Keratinocyte (primary cell): ENCODE measurements at places on chromosomes 11 and 22. TPM values are rescaled to one million over a fixed set of nuclear protein-coding genes. Genes with fewer than 3 reads are reported as not detected.

DNA sequence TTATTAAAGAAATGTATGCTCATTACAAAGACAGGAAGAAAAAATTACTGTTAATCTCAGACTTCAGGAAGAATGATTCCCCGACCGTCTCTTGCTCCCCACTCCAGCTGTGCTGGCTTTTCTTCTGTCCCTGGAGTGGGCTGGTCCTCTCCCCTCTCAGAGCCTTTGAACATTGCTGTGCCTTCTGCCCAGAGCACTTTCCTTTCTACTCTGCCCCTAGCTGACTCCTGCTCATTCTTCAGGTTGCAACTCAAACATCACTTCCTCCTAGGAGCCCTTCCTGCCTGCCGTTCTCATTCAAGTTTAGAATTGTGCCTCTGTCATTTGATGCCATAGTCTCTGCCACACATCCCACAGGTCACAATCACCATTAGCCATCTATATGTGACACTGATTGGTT, 329.5 kb downstream of the MIAT start:
- no peak for DNase-seq

DNA sequence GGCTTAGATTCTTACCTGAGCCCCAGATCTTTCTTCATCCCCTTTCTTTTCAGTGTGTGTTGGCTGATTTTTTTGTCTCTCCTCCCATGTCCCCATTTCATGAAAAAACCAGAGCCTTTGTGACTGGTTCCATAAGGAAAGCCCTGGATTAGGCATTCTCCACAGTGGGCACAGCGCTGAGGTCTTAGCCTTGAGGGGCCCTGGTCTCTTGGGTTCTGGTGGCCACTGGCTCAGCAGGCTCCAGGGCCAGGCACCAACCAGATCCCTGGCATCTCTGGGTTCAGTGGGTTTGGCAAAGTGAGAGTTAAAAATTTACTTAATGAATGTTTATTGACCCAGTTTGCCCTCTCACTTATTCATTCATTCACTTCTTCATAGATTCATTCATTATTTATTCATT, 49.5 kb upstream of the ACCSL start:
- no peak for DNase-seq

DNA sequence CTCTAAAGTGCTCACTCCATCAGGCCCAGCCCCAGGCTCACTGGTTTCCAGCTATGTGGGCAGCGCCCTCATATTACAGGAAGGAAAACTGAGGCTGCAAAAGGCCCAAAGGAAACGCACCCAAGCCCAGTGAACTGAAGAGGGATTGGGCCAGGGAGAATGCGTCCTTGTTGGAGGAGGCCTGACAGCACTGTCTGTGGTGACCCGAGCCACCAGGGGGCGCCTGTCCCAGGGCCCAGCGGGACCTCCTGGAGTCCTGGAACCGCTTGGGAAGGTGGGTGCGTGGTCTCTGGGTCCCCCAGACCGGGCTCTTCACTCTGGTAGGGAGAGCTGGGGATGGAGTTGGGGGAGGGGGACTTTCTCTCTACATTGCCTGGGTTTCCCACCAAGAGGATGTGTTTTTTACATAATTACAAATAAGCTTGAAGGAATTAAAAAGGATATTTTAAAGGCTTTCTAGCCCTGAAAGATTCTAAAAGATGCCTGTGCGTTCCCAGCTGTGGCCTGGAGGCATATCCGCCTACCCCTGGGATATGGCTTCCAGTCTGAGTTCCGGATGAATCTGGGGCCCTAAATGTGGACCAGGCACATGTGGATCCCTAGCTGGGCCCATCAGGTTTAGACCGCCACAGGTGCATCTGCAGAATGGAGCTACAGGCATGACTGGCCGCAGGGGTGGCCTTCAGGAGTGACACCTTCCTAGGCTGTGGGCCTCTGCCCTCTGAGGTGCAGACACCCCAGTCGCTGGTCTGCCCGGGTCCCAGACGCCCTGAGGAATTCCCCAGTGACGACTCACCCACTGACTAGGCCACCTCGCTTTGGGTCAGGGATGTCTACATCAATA, 4.2 kb downstream of the SPI1 start:
- DNase-seq: no peak

CYB5R2 gene
- polyA plus RNA-seq: 24.7 to 37.0 TPM (median 34.3 TPM) in 3 replicates

GRCh38 chr22:46563381-46564083, 26.1 kb upstream of the CELSR1 start:
- no peak for DNase-seq

- no peak for DNase-seq
Measured at GRCh38 chr22:44497218-44497904, 672 bp downstream of the RTL6 start.

DNA sequence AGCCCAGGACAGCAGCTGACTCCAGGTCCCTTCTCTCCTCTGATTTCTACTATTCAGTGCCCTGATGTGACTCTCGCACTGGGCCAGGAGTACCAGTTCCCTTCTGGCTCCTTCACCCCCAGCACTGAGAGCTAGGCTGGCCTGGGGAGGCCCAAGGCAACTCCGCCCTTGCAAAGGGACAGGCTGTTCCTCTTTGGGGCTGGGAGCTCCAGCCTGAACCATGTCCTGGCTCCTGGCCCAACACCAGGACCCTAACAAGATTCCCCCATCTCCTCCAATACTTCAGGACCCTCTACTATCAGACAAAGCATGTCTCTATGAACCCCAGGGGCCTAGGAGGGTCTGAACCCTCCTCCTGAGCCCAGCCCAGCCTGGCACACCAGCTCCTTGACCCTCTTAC, 12.5 kb downstream of the CREB3L1 start:
- no peak for DNase-seq

DNA sequence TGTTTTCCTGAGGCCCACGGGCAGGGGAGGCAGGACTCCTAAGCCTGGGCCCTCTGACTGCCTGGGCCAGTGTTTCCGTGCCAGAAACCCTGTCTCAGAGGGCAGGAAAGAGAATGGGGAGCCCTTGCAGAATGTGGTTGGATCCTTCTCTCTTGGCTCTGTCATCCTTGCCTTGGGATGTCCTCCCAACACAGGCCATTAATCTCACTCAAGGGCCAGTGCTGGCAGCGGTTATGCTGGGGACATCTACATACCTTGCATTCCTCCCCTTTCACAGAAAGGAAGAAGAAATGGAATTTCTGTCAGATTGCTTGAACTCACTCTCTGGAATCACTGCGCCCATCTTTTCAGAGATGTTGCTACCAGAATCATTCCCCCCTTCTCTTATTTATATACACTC, 296.9 kb downstream of the KIRREL3 start:
- DNase-seq: no peak

TNNT3 gene
- 0.09 TPM in 1 of 3 replicates, not detected in the others for polyA plus RNA-seq

DNA sequence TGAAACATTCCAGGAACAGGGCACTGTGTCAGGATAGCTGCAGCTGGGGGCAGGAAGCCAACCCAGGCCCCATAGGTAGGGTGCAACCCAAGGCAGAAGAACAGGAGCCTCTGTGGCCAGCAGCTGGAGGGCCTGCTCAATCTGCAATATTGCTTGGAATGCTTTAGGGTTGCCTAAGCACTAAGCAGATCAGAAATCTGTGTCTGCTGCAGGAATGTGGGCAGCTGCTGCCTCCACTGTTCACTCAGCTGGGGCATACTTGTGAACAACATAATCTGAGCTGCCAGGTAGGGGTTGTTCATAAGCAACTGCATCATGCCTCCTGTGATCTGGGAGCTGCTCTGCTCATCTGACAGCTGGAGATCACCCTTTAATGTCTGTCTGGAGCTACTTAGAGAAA, 1.7 kb downstream of the UBQLNL start:
- DNase-seq: no peak

GRCh38 chr22:24400034-24400725, 27.2 kb upstream of the ADORA2A start:
- DNase-seq: no peak

- no peak for DNase-seq
Measured at GRCh38 chr11:123799438-123799837, 6.7 kb downstream of the OR6M1 start.

DNA sequence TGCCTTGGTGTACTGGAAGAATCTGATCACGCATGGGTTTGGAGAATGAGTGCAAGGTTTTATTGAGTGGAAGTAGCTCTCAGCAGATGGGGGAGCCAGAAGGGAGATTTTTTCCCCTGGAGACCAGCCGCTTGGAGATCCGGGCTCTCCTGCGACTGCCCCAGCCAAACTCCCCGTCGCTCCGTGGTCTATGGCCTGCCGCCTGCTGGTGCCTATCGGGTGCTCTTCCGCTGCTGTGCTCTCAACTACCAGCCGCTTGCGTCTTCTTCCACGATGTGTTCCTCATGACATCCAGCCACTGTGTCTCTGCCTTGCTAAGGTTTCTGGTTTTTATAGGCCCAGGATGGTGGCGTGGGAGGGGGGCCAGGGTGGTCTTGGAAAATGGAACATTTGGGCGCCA, 145.6 kb upstream of the UBASH3B start:
- no peak for DNase-seq

TRIM51 gene
- polyA plus RNA-seq: not detected in 3 replicates

GLYATL1 gene
- polyA plus RNA-seq: 0.26 to 0.39 TPM (median 0.33 TPM) in 3 replicates

HBE1 gene
- polyA plus RNA-seq: 0.19 to 0.26 TPM in 2 of 3 replicates, not detected in the other
